ENCODE measurements at places on chromosomes 6 and 20. TPM values are rescaled to one million over a fixed set of nuclear protein-coding genes. Genes with fewer than 3 reads are reported as not detected.

The GSTA3 gene
- total RNA-seq: not detected

The SNAI1 gene
- total RNA-seq: 18.7 TPM

The LKAAEAR1 gene
- 1.9 TPM for total RNA-seq

The NRSN1 gene
- not detected for total RNA-seq

The SULF2 gene
- total RNA-seq: 20.7 TPM

The TOX2 gene
- total RNA-seq: 9.2 TPM

The EEF1A2 gene
- total RNA-seq: 155 TPM

The WFDC12 gene
- total RNA-seq: not detected

The PCIF1 gene
- 35.6 TPM for total RNA-seq

The ANKEF1 gene
- total RNA-seq: 7.6 TPM

The RIMS4 gene
- 1.4 TPM for total RNA-seq

The GNMT gene
- not detected for total RNA-seq

The FAXC gene
- 5.1 TPM for total RNA-seq

The FKBP1C gene
- total RNA-seq: 2.0 TPM

The CD93 gene
- not detected for total RNA-seq

The FAM83B gene
- total RNA-seq: 0.09 TPM

The CST3 gene
- total RNA-seq: 416 TPM

The PXDC1 gene
- total RNA-seq: 21.4 TPM

The PCK1 gene
- total RNA-seq: 0.05 TPM

The RFX6 gene
- not detected for total RNA-seq

The MYLK2 gene
- 0.84 TPM for total RNA-seq

The SPAG4 gene
- 4.5 TPM for total RNA-seq

The AIF1 gene
- not detected for total RNA-seq

The ZNF318 gene
- 3.6 TPM for total RNA-seq

The ALDH5A1 gene
- 8.3 TPM for total RNA-seq

The OTOR gene
- total RNA-seq: not detected

The PHACTR3 gene
- not detected for total RNA-seq

The DST gene
- total RNA-seq: 58.5 TPM

The ALDH8A1 gene
- not detected for total RNA-seq

The HLA-DOB gene
- 0.13 TPM for total RNA-seq

The PFDN4 gene
- 65.0 TPM for total RNA-seq

The MEI4 gene
- total RNA-seq: not detected

The MATN4 gene
- 0.12 TPM for total RNA-seq

The MOXD1 gene
- 1.6 TPM for total RNA-seq

The SCRT2 gene
- not detected for total RNA-seq

The TCF21 gene
- total RNA-seq: 0.09 TPM

The TRIM38 gene
- total RNA-seq: 1.8 TPM

The CHRNA4 gene
- total RNA-seq: 0.15 TPM

The RSPH9 gene
- 0.13 TPM for total RNA-seq

The GPR6 gene
- not detected for total RNA-seq

The PRL gene
- not detected for total RNA-seq

The KCNG1 gene
- total RNA-seq: 13.9 TPM

The KCNQ2 gene
- 0.49 TPM for total RNA-seq

The DEFB125 gene
- not detected for total RNA-seq

The AGER gene
- 1.5 TPM for total RNA-seq

The C20orf204 gene
- 0.54 TPM for total RNA-seq

The ELOVL4 gene
- 1.6 TPM for total RNA-seq

The ERMARD gene
- total RNA-seq: 5.5 TPM

The SLC22A3 gene
- 37.0 TPM for total RNA-seq

The HUS1B gene
- 0.20 TPM for total RNA-seq

The MRPS10 gene
- 42.1 TPM for total RNA-seq

The SAMD5 gene
- total RNA-seq: 0.62 TPM

The CCN6 gene
- total RNA-seq: not detected

The ASF1A gene
- 9.2 TPM for total RNA-seq

The RAD21L1 gene
- total RNA-seq: not detected

The TREM1 gene
- total RNA-seq: not detected

The GLP1R gene
- total RNA-seq: not detected

The PCSK2 gene
- not detected for total RNA-seq

The ZFAND3 gene
- 54.8 TPM for total RNA-seq
